NCI-H2107 (cell line): ENCODE measurements at places on chromosomes 6 and 20.

- no peak for DNase-seq
These were observed 54.4 kb downstream of the RTN4IP1 start for GRCh38 chr6:106574741-106575458.

- peak; percentile 83 for DNase-seq
These were observed 180.4 kb downstream of the ZDHHC14 start for GRCh38 chr6:157561414-157561790.

DNA sequence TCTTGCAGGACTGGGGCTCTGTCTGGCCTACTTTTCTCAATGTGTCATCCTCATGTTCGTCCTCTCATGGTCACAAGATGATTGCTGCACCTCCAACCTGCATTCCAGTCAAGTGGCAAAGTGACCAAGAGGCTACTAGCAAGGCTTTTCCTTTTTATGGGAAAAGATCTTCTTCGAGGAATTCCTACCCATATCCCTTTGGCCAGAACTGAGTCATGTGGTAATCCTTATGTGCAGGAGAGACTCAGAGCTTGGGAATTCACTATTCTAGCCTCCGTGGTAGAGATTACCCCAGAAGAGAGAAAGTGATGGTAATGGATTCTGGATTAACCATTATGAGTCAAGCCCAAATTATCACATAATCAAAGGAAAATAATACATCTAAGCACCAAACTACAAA lies 162.7 kb downstream of the KCNQ5 start:
- DNase-seq = no peak

DNA sequence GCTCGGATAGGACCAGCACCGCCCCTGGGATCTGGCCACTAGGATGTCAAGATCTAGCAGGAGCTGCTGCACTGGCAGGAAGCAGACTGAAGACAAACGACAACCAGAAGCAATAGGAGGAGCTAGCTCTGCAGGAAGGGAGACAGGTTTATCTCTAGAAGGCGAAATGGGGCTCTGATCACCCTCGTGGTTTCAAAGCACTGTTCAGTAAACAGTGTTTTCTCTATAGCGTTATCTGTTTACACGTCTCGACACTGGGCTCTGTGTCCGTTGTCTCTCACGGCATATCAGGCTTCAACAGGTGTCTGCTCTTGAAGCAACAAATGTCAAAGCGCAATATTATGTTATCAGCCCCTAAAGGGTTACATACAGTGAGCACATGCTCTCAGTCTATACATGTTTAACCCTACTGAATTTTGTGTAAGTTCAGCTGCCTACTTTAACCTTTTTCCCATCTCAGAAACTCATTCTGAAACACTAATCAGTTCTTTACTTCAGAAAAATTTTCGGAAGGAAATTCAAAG lies 23.8 kb downstream of the TMEM14B start:
- no peak for DNase-seq

DNA sequence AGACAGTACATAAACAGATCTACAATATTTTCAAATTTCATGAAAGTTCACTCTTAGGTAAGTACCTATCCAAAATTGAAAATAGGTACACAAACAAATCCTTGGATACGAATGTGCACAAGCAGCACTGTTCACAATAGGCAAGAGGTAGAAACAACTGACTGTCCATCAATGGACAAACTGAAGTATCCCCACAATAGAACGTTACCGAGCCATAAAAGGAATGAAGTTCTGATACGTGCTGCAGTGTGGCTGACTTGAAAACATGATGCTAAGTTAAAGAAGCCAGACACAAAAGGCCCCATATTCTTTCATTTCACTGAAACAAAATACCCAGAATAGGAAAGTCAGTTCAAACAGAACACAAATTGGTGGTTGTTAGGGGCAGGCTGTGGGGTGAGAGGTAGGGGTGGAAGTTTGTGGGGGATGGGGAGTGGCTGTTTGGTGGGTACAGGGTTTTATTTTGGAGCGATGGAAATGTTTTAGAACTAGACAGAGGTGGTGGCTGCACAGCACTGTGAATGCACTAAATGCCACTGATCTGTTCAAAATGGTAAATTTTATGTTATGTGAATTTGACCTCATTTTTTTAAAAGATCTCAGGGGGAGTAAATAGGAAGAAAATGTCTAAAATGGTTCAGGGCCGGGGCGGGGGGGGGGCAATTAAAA lies 89.5 kb downstream of the ZMYND8 start:
- no peak for DNase-seq

DNA sequence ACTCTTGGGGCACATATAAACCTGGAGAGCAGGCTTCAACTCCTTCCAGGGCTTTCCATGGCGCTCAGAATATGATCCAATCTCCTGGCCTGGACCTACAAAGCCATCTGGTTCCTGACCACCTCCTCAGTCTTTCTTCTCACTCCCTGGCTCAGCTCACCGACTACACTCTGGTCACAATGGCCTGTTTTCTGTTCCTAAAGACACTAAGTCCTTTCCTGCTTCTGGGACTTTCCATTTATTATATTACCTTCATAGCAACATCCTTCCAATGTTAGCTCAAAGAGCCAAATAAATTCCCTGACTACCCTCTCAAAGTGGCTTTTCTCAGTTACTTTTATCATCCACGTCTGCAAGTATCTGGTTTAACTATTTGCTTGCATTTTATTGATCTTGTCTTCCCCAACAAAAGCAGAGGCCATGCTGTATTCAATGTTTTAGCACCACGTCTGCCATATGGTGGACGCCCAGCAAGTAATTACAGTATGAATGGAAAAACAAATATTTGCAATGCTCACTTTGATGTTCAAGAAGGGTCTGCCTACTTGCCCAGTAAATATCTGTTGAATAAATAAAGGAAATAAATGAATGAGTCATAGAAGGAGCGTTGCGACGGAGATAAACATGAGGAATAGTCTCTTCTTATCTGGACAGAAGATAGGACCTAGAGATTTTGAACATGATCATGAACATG lies 328.4 kb downstream of the ESR1 start:
- no peak for DNase-seq

- no peak for DNase-seq
These were observed 167.5 kb downstream of the VEGFA start for GRCh38 chr6:43937236-43938177.

DNA sequence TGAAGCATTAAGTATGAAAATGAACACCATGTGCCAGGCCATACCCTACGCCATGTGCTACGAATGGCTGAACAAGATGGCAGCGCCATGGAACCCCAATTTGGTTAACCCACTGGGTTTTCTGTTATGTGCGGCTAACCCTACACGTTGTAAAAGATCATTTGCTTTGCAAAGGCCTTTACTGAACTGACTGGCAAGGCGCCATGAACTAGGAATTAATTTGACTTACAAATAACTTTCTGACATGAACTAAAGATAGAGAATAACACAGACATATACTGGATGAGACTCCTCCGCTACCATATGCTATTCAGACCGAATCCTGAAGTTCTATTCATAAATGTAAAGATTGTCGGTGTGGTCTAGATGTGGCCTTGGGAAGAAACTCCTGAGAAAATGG lies 3.9 kb downstream of the CNKSR3 start:
- no peak for DNase-seq

GRCh38 chr20:51380401-51381385 lies 161.8 kb downstream of the NFATC2 start:
- DNase-seq = no peak

- DNase-seq = no peak
These were observed 721.4 kb downstream of the CBLN4 start for GRCh38 chr20:55283889-55284288.

DNA sequence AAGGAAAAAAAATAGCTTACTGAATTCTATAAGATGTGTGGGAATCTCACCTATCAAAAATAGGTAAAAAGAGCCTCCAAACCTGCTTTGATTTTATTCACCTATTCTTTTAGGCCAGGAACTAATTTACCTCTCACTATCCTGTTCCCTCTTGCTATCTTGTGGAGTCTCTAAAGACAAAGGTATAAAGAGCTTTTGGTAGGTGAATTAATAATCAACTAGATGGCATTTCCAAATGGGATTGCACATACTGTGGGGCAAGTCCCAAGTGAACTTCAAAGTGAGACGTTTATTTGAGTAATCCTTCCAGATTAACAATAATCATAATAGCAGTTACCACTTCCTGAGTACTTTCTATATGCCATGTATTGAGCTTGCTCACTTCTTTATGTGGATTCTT lies 2.8 kb downstream of the FAM8A1 start:
- DNase-seq = no peak

DNA sequence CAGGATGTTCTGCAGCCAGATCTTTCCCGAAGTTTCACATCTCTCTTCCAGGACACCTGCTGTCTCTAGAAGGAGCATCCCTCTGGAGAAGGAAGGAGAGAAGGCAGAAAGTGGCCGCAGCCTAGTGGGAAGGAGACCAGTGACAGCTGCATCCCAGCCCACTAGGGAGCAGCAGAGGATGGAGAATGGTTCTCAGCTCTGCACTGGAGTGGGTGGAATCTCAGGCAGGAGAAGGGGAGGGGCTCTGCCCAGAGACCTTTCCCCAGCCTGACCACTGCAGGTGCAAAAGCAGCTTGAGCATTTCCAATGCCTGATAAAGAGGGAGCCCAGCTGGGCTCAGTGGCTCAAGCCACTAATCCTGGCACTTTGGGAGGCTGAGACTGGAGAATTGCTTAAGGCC lies 32.3 kb downstream of the NCR2 start:
- peak; percentile 14 for DNase-seq

GRCh38 chr20:38414769-38415450 lies 20.2 kb downstream of the SNHG17 start:
- no peak for DNase-seq

GRCh38 chr6:106134906-106135634 lies 48.9 kb downstream of the PRDM1 start:
- no peak for DNase-seq

DNA sequence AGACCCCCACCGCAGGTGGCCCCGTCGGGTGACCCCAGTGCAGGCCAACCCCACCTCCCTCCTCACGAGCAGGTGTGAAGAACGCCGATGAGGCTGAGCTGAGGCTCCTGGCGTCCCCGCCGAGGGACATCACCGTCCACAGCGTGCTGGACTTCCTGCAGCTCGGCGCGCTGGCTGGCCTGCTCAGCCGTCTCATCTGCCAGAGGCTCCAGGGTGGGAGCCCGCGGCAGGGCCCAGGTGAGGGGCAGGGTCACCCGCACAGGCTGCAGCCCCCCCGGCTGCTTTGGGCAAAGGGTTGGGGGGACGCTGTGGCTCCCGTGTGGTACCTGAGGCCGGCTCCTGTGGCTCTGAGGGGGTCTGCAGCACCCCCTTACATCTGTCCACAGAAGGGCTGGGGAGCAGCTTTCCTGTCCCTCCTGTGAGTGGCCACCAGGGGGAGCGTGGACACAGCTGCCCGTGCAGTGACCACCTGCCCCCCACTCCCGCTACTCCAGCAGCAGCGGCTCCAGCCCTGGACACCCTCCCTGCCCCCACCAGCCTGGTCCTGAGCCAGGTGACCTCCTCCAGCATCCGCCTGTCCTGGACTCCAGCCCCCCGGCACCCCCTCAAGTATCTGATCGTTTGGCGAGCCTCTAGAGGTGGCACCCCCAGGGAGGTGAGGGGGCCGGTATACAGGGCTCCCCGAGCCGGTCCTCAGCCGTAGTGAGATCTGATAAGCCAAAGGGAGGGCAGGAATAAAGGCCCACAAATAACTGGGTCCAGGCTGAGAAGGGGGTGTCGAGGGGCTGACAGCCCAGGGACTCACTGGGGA lies 16.5 kb downstream of the COL20A1 start:
- peak; percentile 13 for DNase-seq

DNA sequence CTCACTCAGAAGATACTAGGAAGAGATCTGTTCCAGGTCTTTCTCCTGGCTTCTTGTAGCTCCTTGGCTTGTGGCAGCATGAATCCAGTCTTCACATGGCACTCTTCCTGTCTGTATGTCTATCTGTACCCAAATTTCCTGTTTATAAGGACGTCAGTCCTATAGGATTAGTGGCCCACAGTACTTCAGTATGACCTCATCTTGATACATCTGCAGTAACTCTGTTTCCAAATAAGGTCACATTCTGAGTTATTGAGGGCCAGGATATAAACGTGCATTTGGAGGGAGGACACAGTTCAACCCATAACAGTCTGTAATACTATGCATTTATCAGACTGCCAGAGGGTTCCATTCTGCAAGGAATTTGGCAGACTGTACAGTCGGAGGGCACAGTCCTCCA lies 57.6 kb upstream of the DYNLRB1 start:
- no peak for DNase-seq

DNA sequence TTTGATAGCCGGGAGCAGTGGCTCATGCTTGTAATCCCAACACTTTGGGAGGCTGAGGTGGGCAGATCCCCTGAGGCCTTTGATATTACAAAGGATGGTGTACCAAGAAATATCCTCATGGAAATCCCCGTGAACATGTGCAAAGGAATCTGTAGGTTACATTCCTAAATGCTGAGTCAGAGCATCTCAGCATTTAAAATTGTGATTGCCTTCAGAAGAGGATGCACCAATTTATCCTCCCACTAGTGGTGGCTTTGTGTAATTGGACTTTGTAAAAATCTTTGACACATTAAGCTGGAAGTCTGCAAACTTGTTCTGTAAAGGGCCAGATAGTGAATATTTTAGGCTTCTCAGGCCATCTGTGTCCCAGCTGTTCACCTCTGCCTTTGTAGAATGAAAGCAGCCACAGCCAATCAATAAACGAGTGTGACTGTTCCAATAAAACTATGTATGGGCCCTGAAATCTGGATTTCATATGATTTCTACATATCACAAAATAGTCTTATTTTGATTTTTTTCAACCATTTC lies 11.8 kb downstream of the TMEM14B start:
- no peak for DNase-seq

GRCh38 chr6:93300661-93301060 lies 118.7 kb downstream of the EPHA7 start:
- DNase-seq = no peak

DNA sequence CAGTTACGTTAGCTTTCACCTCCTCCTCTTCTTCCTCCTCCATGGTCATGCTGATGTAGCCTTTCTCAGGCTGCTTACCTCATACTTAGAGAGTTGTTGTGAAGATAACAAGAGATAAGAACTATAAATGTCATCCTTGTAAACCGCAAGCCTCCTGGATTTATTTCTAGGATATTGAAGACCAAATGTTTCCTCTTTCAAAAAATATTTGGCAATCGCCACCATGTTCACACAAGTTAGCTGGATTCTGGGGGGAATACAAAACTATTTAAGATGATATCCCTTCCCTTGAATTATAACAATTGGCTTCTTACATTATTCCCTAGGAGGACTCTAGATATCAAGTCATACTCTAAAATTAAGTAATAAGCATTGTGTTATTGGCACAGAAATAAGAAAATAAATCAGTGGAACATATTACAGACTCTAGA lies 99.8 kb upstream of the PLEKHG1 start:
- DNase-seq = no peak

- no peak for DNase-seq
These were observed 6.1 kb downstream of the SMIM28 start for GRCh38 chr6:138383776-138384175.

GRCh38 chr6:144344646-144345045 lies 59.5 kb downstream of the UTRN start:
- DNase-seq = no peak

- DNase-seq = no peak
These were observed 183.6 kb downstream of the JARID2 start for GRCh38 chr6:15429141-15430110.

DNA sequence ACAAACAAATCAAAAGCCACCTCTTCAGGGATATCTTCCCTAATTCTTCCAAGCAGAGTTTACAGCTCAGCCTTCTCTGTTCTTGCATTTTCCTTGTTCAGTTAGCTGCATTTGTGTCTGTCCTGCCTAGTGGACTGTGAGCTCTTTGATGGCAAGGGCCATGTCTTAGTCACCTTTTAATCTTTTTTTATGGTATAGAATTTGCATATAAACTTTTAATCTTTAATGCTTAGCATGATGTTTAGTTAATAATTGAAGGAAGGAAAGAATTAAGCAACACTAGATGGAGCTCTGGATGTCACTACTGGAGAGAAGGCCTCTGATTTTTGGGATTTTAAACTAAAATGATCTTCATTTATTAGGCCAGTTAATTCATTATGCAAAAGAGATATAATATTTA lies 12.1 kb downstream of the PPP2R5D start:
- no peak for DNase-seq
